ENCODE measurements at places on chromosomes 11 and 22.

DNA sequence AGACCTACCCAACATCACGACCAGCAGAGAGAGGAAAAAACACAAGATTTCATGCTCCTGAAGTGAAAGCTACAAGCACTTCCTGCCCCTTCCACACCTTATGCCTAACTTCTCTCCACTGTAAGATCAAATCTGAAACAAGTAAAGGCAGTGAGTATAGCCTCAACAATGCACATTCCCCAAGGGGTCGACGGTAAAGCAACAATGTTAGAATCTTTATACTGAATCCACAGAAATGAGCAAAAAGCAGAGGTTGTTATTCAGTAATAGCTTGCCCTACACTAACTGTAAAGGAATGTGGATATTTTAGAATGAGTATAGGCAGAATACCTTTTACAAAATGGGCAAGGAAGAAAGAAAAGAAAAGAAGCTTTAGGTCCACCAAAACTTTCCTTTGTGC, 15.6 kb downstream of the ARFGAP3 start:
- no peaks in the 10 kb centered on the region for H3K27me3 ChIP-seq
- H3K4me1 ChIP-seq, result no peaks in the 10 kb centered on the region
- no peak overlapping the region for H3K4me3 ChIP-seq
- no peak overlapping the region for H3K27ac ChIP-seq
- H3K36me3 ChIP-seq, result no peaks in the 10 kb centered on the region

DNA sequence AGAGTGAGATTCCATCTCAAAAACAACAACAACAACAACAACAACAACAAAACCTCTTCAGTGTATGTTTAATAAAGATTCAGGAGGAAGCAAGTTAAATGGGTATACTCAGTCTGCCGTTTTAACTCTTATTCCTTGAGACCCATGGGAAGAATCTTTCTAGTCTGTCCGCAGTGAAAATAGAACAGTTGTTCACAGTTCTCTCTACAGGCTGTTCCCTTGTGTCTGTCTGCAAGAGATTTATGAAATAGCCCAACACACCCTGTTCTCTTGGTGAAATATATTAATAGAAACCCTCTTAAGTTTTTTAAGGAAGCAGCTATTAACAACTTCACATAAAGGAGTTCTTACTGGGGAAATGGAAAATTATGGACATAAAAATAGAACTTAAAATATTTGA, 682.2 kb upstream of the RAG2 start:
- H3K27me3 ChIP-seq, result no peaks in the 10 kb centered on the region
- no peaks in the 10 kb centered on the region for H3K4me1 ChIP-seq
- H3K36me3 ChIP-seq, result no peaks in the 10 kb centered on the region
- no peak overlapping the region for H3K4me3 ChIP-seq
- DNase-seq, result no peak

DNA sequence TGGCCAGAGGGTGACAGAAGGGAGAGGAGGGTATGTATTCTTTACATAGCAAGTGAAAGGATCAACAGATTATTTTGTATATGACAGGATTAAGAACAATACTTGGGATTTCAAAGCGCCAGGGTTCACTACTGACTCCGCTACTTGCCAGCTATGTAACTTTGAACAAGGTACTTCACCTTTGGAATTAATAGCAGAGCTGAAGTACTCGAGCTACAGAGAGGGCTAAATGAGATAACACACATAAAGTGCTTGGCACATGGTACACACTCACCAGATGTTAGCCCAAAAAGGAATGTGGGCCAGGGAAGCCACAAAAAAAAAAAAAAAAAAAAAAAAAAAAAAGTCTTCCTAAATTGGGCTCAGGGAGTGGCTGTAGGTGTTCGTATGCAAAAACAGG, 408.4 kb downstream of the BUD13 start:
- no peak for DNase-seq
- no peak overlapping the region for H3K4me3 ChIP-seq
- no peak overlapping the region for H3K27ac ChIP-seq
- no peaks in the 10 kb centered on the region for H3K36me3 ChIP-seq

- H3K36me3 ChIP-seq, result no peaks in the 10 kb centered on the region
- no peak for DNase-seq
- no peak overlapping the region for H3K4me3 ChIP-seq
- no peaks in the 10 kb centered on the region for H3K4me1 ChIP-seq
- H3K27me3 ChIP-seq, result no peaks in the 10 kb centered on the region
These were observed 10.8 kb downstream of the C1QTNF6 start for GRCh38 chr22:37177221-37177620.

GRCh38 chr11:64703048-64703447, 19.9 kb downstream of the NRXN2 start:
- H3K36me3 ChIP-seq, result no peaks in the 10 kb centered on the region
- no peaks in the 10 kb centered on the region for H3K27me3 ChIP-seq
- H3K27ac ChIP-seq, result no peak overlapping the region
- no peak for DNase-seq
- H3K4me3 ChIP-seq, result no peak overlapping the region
- H3K4me1 ChIP-seq, result no peaks in the 10 kb centered on the region

GRCh38 chr22:42604403-42604802, 10.3 kb downstream of the POLDIP3 start:
- no peak overlapping the region for H3K27ac ChIP-seq
- no peaks in the 10 kb centered on the region for H3K27me3 ChIP-seq
- peaks cover 13% of the 10 kb centered on the region for H3K36me3 ChIP-seq
- H3K4me1 ChIP-seq, result no peaks in the 10 kb centered on the region

- H3K4me3 ChIP-seq, result no peak overlapping the region
- H3K36me3 ChIP-seq, result no peaks in the 10 kb centered on the region
- no peaks in the 10 kb centered on the region for H3K4me1 ChIP-seq
- no peak overlapping the region for H3K27ac ChIP-seq
- DNase-seq, result no peak
These were observed 106.3 kb upstream of the PITPNB start for GRCh38 chr22:28025333-28025732.

- no peak for DNase-seq
- H3K4me1 ChIP-seq, result peaks cover 5% of the 10 kb centered on the region
- H3K27me3 ChIP-seq, result peaks cover 26% of the 10 kb centered on the region
- no peak overlapping the region for H3K27ac ChIP-seq
- no peak overlapping the region for H3K4me3 ChIP-seq
- H3K36me3 ChIP-seq, result no peaks in the 10 kb centered on the region
These were observed 1.3 kb upstream of the RFPL2 start for GRCh38 chr22:32205974-32206773.

All from iPS DF 6.9 (cell line).